Activated CD4-positive, alpha-beta memory T cell treated with anti-CD3 and anti-CD28 coated beads for 36 hours (primary cell): ENCODE measurements at places on chromosomes 12 and 14. TPM values are rescaled to one million over a fixed set of nuclear protein-coding genes. Genes with fewer than 3 reads are reported as not detected.

DNA sequence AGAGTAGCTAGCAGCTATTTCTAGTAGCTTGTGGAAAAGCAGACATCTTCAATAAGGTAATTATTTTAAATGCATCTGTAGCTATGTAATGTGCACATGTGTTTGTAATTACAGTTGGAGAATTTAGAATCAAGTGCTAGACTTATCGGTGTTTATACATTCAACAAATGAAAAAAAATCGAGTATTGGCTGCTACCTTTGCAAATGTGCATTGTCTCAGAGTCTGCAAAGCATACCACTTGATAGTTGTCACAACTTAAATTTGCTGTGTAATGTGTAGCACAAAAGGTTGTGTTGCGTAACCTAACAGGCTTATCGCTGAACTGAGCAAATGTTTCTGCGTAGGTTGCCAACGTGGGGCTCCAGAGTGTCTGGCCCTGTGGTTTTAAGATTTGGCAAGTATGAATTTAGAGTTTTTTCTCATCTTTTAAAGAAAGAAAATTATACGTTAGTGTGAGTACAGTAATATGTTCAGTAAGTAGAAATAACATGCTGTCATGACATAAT is 44.3 kb downstream of the TMTC2 start:
- no peak overlapping the region for H3K27ac ChIP-seq
- no peaks in the 10 kb centered on the region for H3K4me1 ChIP-seq
- DNase-seq: no peak
- H3K27me3 ChIP-seq: no peaks in the 10 kb centered on the region

The KRT3 gene
- total RNA-seq: not detected

GRCh38 chr12:52313926-52314325 is 7.3 kb downstream of the KRT83 start:
- H3K36me3 ChIP-seq: no peaks in the 10 kb centered on the region
- peaks cover 1% of the 10 kb centered on the region for H3K4me1 ChIP-seq
- H3K4me3 ChIP-seq: no peak overlapping the region
- no peak for DNase-seq
- peaks cover 36% of the 10 kb centered on the region for H3K27me3 ChIP-seq

- no peak for DNase-seq
- H3K27me3 ChIP-seq: no peaks in the 10 kb centered on the region
- peaks cover 22% of the 10 kb centered on the region for H3K4me1 ChIP-seq
- H3K4me3 ChIP-seq: no peak overlapping the region
These were observed 87.2 kb downstream of the DAAM1 start for GRCh38 chr14:59275668-59276067.

- H3K4me3 ChIP-seq: peak overlapping the region; percentile 97
- H3K4me1 ChIP-seq: peaks cover 39% of the 10 kb centered on the region
- H3K27ac ChIP-seq: peak overlapping the region; percentile 94
- H3K27me3 ChIP-seq: no peaks in the 10 kb centered on the region
- H3K36me3 ChIP-seq: no peaks in the 10 kb centered on the region
These were observed 554 bp upstream of the ATF7 start for GRCh38 chr12:53626702-53627169.

The MGP gene
- not detected for total RNA-seq

DNA sequence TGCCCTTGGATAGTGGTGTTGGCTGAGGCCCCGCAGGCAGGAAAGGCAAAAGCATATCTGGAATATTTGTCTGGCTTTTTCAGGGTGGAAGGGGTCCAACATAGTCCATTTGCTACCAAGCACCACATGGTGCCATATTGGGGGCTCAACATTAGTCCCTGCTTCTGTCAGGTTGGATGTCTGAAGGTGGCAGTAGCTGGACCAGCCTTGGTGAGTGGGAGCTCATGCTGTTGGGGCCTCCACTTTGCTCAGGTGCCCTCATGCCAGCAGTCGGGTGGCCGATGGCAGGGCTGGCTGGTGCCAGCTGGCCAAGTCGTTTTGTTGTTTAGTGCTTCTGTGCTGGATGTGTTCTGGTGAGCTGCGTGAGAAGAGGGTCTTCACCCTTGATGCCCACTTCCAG is 135.3 kb downstream of the PAPOLA start:
- no peaks in the 10 kb centered on the region for H3K36me3 ChIP-seq
- H3K27me3 ChIP-seq: no peaks in the 10 kb centered on the region
- H3K4me3 ChIP-seq: no peak overlapping the region

- H3K36me3 ChIP-seq: no peaks in the 10 kb centered on the region
- H3K4me1 ChIP-seq: peaks cover 10% of the 10 kb centered on the region
- peak overlapping the region; percentile 46 for H3K4me3 ChIP-seq
- peak overlapping the region; percentile 34 for H3K27ac ChIP-seq
- DNase-seq: peak; percentile 92
- H3K27me3 ChIP-seq: peaks cover 36% of the 10 kb centered on the region
These were observed 5.5 kb upstream of the CISTR start for GRCh38 chr12:53757101-53757770.

The SOS2 gene
- total RNA-seq: 20.9 TPM

DNA sequence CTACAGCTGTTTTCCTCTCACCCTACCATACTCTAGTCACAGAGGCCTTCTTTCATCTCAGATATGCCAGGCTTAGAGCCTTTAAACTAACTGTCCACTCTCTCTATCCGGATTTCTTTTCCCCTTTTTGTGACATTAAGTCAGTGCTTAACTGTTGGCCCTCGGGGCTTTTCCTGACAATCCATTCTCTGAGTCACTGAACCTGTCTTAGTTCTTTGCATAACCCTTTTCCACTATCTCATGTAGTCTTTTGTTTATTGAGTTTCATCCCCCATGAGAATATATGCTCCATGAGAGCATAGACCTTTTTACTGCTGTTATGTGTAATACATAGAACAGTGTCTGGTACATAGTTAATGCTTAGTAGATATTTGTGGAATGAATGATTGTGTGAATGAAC is 68.7 kb downstream of the PLEKHA5 start:
- no peaks in the 10 kb centered on the region for H3K27me3 ChIP-seq
- H3K36me3 ChIP-seq: no peaks in the 10 kb centered on the region
- no peak overlapping the region for H3K27ac ChIP-seq
- peaks cover 2% of the 10 kb centered on the region for H3K4me1 ChIP-seq

The FOXN4 gene
- not detected for total RNA-seq

- H3K4me3 ChIP-seq: no peak overlapping the region
- no peaks in the 10 kb centered on the region for H3K36me3 ChIP-seq
- H3K27ac ChIP-seq: no peak overlapping the region
- H3K4me1 ChIP-seq: no peaks in the 10 kb centered on the region
- H3K27me3 ChIP-seq: peaks cover 17% of the 10 kb centered on the region
These were observed 46.7 kb downstream of the TMCC3 start for GRCh38 chr12:94603434-94604365.

The KLHL28 gene
- 11.0 TPM for total RNA-seq

- H3K27me3 ChIP-seq: no peaks in the 10 kb centered on the region
- DNase-seq: no peak
- no peak overlapping the region for H3K27ac ChIP-seq
- H3K36me3 ChIP-seq: no peaks in the 10 kb centered on the region
These were observed 55.0 kb downstream of the RIMBP2 start for GRCh38 chr12:130661059-130661458.

DNA sequence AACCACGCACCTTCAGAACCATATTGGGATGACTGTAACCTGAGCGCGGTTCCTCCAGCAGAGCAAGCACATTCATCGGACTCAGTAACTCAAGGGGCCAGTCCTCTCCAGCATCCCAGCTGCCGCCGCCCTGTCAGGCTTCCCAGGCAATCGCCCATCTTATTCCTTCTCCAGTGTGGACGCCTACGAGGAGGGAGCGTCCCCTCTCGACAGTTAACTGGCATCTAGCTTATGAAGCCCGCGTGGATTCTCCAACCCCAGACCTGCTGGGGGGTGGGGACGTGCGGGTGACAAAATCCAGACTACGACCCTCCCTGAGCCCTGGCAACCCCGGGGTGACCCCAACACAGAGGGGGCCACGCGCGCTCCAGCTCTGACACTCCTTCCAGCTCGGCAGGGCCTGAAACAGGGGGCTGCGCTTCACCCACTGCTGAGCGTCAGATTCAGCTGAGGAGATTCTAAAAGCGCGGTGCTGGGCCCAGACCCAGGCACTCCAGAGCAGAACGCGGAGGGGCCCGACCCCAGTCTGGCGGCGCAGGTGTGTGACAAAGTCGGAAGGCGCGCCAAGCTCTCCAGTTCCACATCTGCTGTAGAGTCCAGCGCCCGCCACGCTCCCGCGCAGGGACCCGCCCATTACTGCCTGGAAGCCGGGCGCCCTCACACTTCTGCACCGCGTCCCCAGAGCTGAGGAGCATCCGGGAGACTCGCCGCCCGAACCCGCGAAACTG is 43.9 kb upstream of the ESR2 start:
- H3K27me3 ChIP-seq: no peaks in the 10 kb centered on the region
- peak overlapping the region; percentile 95 for H3K27ac ChIP-seq
- DNase-seq: peak; percentile 48
- peaks cover 23% of the 10 kb centered on the region for H3K4me1 ChIP-seq

The REM2 gene
- total RNA-seq: 0.36 TPM

The LALBA gene
- not detected for total RNA-seq

The IL23A gene
- total RNA-seq: 47.6 TPM

- peaks cover 34% of the 10 kb centered on the region for H3K4me1 ChIP-seq
- H3K36me3 ChIP-seq: peaks cover 14% of the 10 kb centered on the region
- no peak for DNase-seq
- H3K27ac ChIP-seq: peak overlapping the region; percentile 93
- no peaks in the 10 kb centered on the region for H3K27me3 ChIP-seq
These were observed 692 bp upstream of the COX14 start for GRCh38 chr12:50111395-50111692.

GRCh38 chr14:104774453-104775072 is 21.0 kb downstream of the AKT1 start:
- DNase-seq: no peak
- no peak overlapping the region for H3K4me3 ChIP-seq
- no peaks in the 10 kb centered on the region for H3K27me3 ChIP-seq
- peaks cover 36% of the 10 kb centered on the region for H3K36me3 ChIP-seq

- H3K27me3 ChIP-seq: peaks cover 13% of the 10 kb centered on the region
- H3K4me1 ChIP-seq: no peaks in the 10 kb centered on the region
- no peaks in the 10 kb centered on the region for H3K36me3 ChIP-seq
- no peak for DNase-seq
These were observed 105.2 kb upstream of the RPH3A start for GRCh38 chr12:112686373-112686772.

- peaks cover 3% of the 10 kb centered on the region for H3K4me1 ChIP-seq
- H3K27me3 ChIP-seq: peaks cover 20% of the 10 kb centered on the region
- H3K27ac ChIP-seq: no peak overlapping the region
- no peak for DNase-seq
These were observed 1.2 kb downstream of the TESC start for GRCh38 chr12:117098024-117098360.

DNA sequence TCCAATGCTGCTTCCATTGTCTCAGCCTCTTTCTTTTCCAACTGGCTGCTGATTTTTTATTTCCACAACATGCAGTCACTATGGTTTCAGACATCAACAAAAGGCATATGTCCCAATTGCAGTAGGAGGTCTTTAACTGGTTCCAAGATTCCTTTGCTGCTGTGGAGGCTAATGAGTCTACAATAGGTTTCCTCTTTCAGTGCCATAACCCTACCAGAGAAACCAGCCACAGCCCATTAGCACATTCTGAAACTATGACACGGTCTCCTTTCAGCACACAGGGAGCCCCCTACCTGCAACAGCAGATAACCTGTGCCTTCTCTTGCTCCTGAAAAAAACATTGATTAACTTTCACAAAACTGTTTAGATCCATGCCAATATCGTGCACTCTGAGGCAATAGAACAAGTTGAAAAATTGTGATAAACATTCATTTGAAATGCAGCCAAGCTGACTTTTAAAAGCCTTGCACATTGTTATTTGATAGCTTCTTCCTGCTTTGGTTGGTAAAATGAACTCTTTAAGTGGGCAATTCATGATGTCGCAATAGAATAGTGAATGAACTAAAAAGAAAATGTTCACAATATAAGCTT is 32.4 kb downstream of the PLEKHG7 start:
- H3K27me3 ChIP-seq: peaks cover 9% of the 10 kb centered on the region
- H3K4me1 ChIP-seq: no peaks in the 10 kb centered on the region
- no peak overlapping the region for H3K27ac ChIP-seq
- DNase-seq: no peak

GRCh38 chr14:77980475-77981321 is 180.8 kb downstream of the ADCK1 start:
- peak overlapping the region; percentile 11 for H3K4me3 ChIP-seq
- no peak overlapping the region for H3K27ac ChIP-seq
- DNase-seq: no peak
- peaks cover 5% of the 10 kb centered on the region for H3K4me1 ChIP-seq

DNA sequence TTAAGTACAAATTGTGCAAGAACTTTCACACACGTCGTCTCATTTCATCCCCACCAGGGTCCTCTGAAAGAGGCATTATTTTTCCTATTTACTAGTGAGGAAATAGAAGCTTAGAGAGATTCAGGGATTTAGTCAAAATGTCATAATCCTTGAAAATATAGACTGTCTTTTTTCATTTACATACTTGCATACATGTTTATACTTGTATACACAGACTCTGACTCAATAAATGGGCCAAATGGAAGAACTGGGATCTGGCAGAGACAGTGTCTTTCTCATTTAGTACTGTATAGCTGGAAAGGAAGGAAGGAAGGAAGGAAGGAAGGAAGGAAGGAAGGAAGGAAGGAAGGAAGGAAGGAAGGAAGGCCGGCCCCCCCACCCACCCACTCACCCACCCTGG is 357.7 kb upstream of the SOX5 start:
- H3K27ac ChIP-seq: no peak overlapping the region
- H3K27me3 ChIP-seq: no peaks in the 10 kb centered on the region
- H3K36me3 ChIP-seq: no peaks in the 10 kb centered on the region

The MBIP gene
- 25.5 TPM for total RNA-seq

The MYF5 gene
- total RNA-seq: not detected

GRCh38 chr12:103580026-103580425 is 7.0 kb upstream of the STAB2 start:
- H3K36me3 ChIP-seq: no peaks in the 10 kb centered on the region
- no peak overlapping the region for H3K4me3 ChIP-seq
- no peak overlapping the region for H3K27ac ChIP-seq

GRCh38 chr14:74582910-74583581 is 29.0 kb downstream of the LTBP2 start:
- no peaks in the 10 kb centered on the region for H3K27me3 ChIP-seq
- DNase-seq: no peak
- H3K27ac ChIP-seq: no peak overlapping the region
- no peak overlapping the region for H3K4me3 ChIP-seq
- peaks cover 28% of the 10 kb centered on the region for H3K4me1 ChIP-seq
- no peaks in the 10 kb centered on the region for H3K36me3 ChIP-seq

The GLIPR1 gene
- 6.8 TPM for total RNA-seq
